ENCODE measurements at places on chromosomes 5 and 9.

DNA sequence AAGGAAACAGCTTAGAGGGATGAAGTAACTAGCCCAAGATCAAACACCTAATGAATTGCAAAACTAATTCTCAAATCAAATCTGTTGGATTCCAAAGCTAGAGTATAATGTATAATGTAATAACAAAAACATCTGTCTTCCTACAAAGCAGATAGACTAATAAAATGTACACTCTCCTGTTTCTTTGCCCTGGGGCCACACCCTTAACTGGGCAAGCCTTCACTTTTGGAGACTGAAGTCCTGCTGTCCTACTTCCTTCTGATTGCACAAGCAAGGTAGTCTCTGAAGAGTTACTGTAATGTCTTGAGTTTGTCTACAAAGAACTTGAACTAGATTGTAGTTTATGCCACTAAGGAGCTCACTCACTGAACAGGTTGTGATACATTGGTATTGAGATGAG, 2.5 kb downstream of the TTC1 start:
- DNase-seq, result no peak

DNA sequence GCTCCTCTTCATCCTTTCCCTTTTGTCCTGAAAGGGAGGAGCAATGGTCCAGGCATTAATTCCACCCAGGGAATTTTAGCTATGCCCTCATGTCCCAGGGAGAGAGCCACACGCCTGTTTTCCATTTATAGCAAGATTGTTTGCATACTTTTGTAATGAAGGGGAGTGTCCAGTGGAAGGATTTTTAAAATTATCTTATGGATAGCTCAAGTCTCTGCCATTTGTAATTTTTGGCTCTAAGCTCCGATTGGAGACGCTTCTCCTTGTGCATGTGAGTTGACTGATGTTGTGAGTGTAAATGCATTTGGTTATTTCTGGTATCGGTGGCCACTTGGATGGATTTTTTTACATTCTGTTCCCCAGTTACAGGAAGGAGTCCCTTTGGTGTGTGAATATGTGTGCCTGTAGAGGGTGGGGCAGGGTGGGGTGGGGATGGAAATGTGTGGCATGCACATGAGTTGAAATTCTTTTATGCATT, 7.2 kb upstream of the RPL26L1 start:
- DNase-seq, result no peak

- DNase-seq, result peak; percentile 10
Observed at GRCh38 chr9:107488375-107489143, 1.0 kb downstream of the KLF4 start.

DNA sequence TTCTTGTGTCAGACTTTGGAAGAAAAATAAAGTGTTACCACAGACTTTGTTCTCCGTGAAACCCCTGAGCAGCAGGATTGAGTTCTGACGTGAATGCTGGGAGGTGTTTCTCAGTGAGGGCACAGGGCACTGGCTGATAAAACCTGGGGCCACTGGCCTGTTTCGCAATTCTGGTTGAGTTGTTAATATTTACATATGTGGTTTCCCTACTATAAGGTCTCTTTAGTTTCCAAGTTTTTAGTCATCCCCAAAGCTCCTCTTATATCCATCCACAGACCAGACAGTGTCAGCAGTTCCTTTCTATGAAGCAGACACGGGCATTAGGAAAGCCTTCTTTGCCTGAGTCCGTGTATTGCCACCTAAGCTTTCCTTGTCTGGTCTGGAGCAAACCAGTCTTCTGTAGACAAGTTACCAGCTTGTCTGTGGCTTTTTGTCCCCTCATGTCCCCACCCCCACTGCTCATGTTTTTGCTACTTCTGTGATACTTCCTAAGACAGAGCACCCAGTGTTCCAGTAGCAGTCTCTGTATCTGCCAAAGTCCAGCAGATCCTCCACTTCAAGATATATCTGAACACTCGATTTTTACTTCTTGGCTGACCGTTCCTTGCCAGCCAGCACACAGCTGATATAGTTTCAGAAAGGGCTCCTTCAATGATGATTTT, 42.0 kb downstream of the ACO1 start:
- DNase-seq, result no peak

DNA sequence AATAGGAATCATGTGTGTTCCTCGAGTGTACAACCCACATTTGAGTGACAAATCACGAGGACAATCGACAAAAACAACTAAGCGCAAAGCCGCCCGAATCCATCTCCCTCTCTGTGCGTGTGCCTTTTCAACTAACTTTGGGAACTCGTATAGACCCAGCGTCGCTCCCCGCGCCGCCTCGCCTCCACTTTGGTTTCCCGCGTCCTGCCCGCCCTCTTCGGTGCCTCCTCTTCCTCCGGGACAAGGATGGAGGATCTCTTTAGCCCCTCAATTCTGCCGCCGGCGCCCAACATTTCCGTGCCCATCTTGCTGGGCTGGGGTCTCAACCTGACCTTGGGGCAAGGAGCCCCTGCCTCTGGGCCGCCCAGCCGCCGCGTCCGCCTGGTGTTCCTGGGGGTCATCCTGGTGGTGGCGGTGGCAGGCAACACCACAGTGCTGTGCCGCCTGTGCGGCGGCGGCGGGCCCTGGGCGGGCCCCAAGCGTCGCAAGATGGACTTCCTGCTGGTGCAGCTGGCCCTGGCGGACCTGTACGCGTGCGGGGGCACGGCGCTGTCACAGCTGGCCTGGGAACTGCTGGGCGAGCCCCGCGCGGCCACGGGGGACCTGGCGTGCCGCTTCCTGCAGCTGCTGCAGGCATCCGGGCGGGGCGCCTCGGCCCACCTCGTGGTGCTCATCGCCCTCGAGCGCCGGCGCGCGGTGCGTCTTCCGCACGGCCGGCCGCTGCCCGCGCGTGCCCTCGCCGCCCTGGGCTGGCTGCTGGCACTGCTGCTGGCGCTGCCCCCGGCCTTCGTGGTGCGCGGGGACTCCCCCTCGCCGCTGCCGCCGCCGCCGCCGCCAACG, at the start of gene GPR150:
TSS of gene GPR150 (plus strand) at position 58 of the 840 bp plus-strand sequence. CDS start at position 247, 189 bp downstream.
- DNase-seq, result peak; percentile 56

DNA sequence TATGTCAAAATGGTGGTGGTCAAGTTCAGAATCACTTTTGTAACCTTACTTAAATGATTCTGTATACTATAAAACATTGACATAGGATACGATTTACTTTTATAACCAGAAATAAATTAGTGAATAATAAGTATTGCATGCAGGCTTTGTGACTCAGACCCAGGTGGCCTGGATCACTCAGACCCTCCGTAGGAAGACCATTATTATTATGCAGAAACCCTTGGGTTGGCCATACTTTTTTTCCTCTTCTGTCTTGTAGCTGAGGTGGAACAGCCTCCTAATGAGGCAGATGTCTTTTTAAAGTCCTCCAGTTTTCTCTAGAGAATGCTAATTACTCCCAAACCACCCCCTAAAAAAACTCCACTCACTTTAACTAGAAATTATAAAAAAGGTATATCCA, 121.9 kb downstream of the LPAR1 start:
- no peak for DNase-seq

DNA sequence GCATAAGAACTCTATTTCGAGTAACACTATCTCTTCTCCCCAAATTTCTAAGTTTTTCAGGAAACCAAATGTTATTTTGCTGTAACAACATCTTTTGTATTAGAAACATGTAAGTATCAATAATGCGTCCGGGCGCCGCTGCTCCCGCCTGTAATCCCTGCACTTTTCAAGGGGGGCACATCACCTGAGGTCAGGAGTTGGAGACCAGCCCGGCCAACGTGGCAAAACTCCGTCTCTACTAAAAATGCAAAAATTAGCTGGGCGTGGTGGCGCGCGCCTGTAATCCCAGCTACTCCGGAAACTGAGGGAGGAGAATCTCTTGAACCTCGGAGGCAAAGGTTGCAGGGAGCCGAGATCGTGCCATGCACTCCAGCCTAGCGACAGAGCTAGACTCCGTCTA, 881.1 kb upstream of the NUDT12 start:
- DNase-seq, result no peak

DNA sequence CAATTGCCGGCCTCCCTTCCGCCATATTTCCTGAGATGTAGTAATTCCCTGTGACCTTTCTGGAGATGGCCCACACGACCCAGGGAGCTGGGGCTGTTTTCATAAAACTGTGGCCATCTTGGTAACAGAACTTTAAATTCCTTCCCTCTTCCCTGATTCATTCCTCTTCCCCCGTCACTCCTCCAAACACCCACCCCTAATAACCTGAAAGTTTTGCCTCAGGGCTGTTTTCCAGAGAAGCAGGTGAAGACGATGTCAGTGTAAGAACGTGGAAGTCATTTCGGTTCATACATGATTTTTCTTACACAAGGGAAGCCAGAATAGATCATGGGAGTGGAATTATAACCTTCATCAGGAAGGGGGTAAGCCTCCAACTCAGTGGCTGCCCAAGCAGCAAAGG, 40.6 kb upstream of the ANKH start:
- no peak for DNase-seq

- peak; percentile 7 for DNase-seq
Observed at GRCh38 chr5:67031692-67032091, 164.9 kb downstream of the CD180 start.

DNA sequence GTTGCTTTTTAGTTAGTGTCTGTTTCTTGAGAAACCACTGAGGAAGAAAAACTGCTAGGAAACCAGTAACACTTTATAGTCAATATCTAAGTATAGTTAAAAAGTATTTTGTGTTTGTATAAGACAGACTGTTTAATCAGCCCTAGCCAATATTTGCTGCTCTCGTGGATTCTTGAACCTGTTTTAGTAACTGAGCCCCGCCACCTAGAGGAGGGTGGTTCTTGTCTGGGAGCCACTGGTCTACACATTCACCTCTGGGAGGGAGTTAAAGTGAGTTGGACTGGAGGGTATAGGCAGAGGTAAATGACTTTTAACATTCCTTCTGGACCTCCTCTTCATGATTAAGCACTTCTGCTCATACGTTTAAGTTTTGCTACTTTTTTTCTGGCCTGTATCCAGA, 117.2 kb downstream of the SPATA31D1 start:
- no peak for DNase-seq

DNA sequence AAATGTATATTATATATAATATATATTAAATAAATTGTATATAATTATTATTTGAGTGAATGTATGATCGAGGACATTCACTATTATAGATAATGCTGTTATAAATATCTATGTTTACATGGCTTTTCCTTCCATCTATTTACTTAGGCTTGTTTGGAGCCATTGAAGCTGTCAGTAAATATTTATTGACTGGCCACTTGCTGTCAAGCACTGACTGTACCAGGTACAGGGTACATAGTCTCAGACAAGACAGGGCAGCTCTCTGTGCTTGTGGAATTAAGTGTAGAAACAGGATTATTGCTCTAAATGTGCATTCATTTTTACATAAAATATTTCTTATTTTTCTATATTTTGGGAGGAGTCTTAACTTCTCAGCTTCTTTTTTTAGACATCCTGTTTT, 16.4 kb downstream of the FAXDC2 start:
- DNase-seq, result no peak

DNA sequence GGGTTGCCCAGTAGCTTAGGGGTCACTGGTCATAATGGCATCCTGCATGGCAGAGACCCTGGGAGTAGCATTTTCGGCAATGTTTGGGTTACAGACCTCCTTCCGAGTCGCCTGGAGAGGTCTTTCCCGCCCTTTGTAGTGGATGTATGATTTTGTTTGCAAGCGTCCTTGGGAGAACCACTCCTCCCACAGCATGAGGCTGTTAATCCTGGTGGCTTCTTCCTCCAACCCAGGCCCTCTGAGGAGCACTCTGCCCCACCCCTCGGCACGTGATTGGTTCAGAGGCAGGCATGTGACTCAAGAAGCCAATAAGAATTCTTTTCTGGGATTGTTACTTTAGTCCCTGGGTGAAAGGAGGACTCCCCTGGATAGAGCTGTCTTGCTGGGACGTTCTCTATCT, 30.2 kb upstream of the GRHPR start:
- no peak for DNase-seq

DNA sequence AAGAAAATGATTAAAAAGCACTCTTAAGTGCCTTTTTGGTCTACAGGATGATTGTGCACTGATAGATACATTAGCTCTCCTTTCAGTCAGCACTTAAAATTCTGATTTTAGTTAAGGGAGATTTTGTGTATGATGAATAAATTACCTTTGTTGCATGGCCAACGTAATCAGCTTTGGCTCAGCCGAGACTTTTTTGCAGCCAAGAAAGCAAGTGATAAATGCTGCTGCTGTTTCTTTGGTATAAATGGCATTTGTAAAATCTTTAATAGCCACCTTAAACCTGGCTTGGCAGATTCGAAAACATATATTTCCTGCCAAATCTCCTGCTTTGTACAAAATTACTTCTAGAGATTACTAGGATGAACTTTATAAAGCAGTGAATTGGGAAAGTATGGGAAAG, 147.7 kb downstream of the DCP2 start:
- no peak for DNase-seq

DNA sequence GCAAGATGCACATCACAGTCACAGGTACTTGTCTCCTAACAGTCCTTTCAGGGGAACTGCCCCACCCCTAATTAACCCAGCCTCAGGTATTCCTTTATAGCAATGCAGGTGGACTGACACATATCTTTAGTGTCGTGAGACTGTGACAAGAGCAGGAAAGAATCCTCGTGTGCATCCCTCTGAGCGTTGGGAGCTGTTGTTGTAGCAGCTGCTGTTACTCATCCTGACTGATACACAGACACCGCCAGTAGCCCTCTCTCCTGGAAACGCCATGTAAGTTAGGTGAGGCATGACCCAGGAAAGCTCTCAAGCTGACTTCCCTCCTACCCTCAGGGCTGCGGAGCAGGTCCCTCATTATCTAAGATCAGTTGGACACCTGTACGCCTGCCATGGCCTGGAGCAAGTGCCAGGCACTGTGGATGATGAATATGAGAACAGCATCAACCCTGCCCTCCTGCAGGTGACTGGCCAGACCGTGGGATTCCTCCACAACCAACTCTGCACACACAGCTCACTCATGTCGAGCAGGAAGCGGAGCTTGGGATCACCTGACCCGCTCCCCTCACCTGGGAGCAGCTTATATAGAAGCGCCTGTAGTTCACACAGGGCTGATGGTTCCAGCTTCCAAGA, 10.2 kb upstream of the LCN15 start:
- DNase-seq, result no peak

DNA sequence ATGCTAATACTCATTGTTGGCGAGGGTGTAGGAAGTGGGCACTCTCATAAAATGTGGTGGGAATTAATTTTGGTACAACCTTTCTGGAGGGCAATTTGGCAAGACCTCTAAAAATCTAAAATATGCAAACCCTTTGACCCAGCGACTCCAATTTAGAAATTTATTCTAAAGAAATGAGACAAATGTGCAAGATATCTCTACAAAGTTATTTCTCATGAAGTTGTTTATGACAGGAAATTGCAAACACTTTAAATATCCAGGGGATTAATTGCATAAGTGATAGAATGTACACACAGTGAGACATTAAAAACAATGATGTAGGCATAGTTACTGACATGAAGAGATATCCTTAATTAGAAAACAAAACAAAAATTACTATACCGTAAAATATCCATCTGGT, 246.3 kb upstream of the MAP3K1 start:
- no peak for DNase-seq

- DNase-seq, result no peak
Observed at GRCh38 chr5:139312075-139312474, 18.5 kb downstream of the MATR3 start.

GRCh38 chr5:27275345-27275744, 237.0 kb upstream of the CDH9 start:
- no peak for DNase-seq

Measured in stimulated activated CD4-positive, alpha-beta T cell treated with anti-CD3 and anti-CD28 coated beads, Interleukin-1b, Interleukin-23, amount 100 ng/mL, for 4 hours (primary cell).